Smooth muscle cell of bladder (primary cell): ENCODE measurements at places on chromosomes 11 and 22. TPM values are rescaled to one million over a fixed set of nuclear protein-coding genes. Genes with fewer than 3 reads are reported as not detected.

FOLR3 gene
- 0.14 and 1.2 TPM in 2 replicates for total RNA-seq

ELMOD1 gene
- total RNA-seq, result 0.83 and 1.1 TPM in 2 replicates

BACE1 gene
- 18.1 and 24.4 TPM in 2 replicates for total RNA-seq

FGF3 gene
- not detected in 2 replicates for total RNA-seq

SYT7 gene
- 0.74 and 1.4 TPM in 2 replicates for total RNA-seq

XBP1 gene
- total RNA-seq, result 206 and 260 TPM in 2 replicates

KCNJ5 gene
- under 0.01 TPM in 2 replicates for total RNA-seq

TRIM64 gene
- not detected in 2 replicates for total RNA-seq

MPPED1 gene
- total RNA-seq, result not detected in 2 replicates

C22orf31 gene
- total RNA-seq, result 0.14 TPM in 1 of 2 replicates, not detected in the other

MAPK8IP2 gene
- total RNA-seq, result 0.28 TPM in 2 replicates

ROM1 gene
- 5.5 and 7.8 TPM in 2 replicates for total RNA-seq

RFPL3 gene
- total RNA-seq, result not detected in 2 replicates

FGF19 gene
- total RNA-seq, result not detected in 2 replicates

MS4A14 gene
- total RNA-seq, result not detected in 2 replicates

TEX54 gene
- not detected in 2 replicates for total RNA-seq

MS4A3 gene
- total RNA-seq, result not detected in 2 replicates

SLC22A6 gene
- total RNA-seq, result not detected in 2 replicates

SCGB1D2 gene
- not detected in 2 replicates for total RNA-seq

UBQLNL gene
- 0.14 and 0.18 TPM in 2 replicates for total RNA-seq

SMTNL1 gene
- total RNA-seq, result not detected in 2 replicates

CCDC15 gene
- total RNA-seq, result 0.65 and 0.71 TPM in 2 replicates

DDX25 gene
- not detected in 2 replicates for total RNA-seq

IGSF22 gene
- total RNA-seq, result under 0.01 TPM in 1 of 2 replicates, not detected in the other

SLC22A12 gene
- not detected in 2 replicates for total RNA-seq

PMM1 gene
- 20.9 and 24.3 TPM in 2 replicates for total RNA-seq

P4HA3 gene
- total RNA-seq, result 20.8 and 35.9 TPM in 2 replicates

OR52A1 gene
- total RNA-seq, result not detected in 2 replicates

CLDN5 gene
- 0.28 and 2.5 TPM in 2 replicates for total RNA-seq

HBG2 gene
- not detected in 2 replicates for total RNA-seq

FAM180B gene
- total RNA-seq, result 0.09 TPM in 1 of 2 replicates, not detected in the other

YPEL1 gene
- total RNA-seq, result 1.1 and 2.1 TPM in 2 replicates

MMP8 gene
- total RNA-seq, result under 0.01 TPM in 1 of 2 replicates, not detected in the other

GALNT18 gene
- 3.1 and 3.7 TPM in 2 replicates for total RNA-seq

SLC17A6 gene
- not detected in 2 replicates for total RNA-seq

OR51E1 gene
- 0.09 TPM in 1 of 2 replicates, not detected in the other for total RNA-seq
